Activated CD4-positive, CD25-positive, alpha-beta regulatory T cell (primary cell): ENCODE measurements at places on chromosomes 3 and 15.

- DNase-seq = no peak
Observed at GRCh38 chr15:47027322-47027946, 689.9 kb upstream of the SEMA6D start.

DNA sequence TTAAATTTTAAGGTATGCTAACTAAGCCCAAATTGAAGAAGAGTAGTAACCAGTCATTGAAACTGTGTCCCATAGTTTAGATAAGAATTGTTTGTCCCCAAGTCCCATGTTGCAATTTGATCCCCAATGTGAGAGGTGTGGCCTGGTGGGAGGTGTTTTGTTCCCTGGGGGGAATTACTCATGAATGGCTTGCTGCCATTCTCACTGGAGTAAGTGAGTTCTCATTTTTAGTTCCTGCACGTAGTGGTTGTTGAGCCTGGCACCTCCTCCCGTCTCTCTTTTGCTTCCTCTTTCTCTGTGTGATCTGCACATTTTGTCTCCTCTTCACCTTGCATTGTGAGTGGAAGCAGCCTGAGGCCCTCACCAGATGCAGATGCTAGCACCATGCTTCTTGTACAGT lies 1271.0 kb downstream of the NSUN3 start:
- DNase-seq = no peak

- no peak for DNase-seq
Observed at GRCh38 chr3:158696618-158697017, 24.2 kb upstream of the LXN start.

DNA sequence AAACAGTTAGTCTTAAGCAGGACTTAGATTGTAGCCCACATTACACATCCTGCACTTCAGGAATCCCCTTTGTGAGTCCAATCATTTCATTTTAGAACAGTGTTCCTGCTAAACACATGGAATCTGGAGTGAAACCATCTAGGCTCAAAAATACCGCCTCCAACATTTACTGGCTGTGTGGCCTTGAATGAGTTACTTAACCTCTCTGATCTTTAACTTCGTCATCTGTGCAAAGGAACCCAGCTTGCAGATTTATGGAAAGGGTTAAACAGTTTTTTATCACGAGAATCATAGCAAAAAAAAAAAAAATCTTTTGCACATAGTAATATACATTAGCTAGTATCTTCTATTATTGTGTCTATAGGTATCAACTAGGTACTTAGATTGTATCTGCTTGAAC lies 8.0 kb upstream of the LRTM1 start:
- DNase-seq = no peak

GRCh38 chr15:76903251-76903681 lies 1.9 kb downstream of the SCAPER start:
- DNase-seq = no peak
